ENCODE measurements at places on chromosomes 13 and 19. TPM values are rescaled to one million over a fixed set of nuclear protein-coding genes. Genes with fewer than 3 reads are reported as not detected.
A peak's percentile ranks its signal among the peaks of the same experiment; 100 is the strongest.

- peaks cover 32% of the 10 kb centered on the region for H3K36me3 ChIP-seq
- H3K27ac ChIP-seq = peak overlapping the region; percentile 93
- H3K4me1 ChIP-seq = peaks cover 37% of the 10 kb centered on the region
- no peak for DNase-seq
- no peaks in the 10 kb centered on the region for H3K27me3 ChIP-seq
- H3K4me3 ChIP-seq = peak overlapping the region; percentile 83
Measured at GRCh38 chr19:15124572-15125231, 17.5 kb downstream of the SYDE1 start.

The KCNK6 gene
- 25.4 TPM for total RNA-seq

DNA sequence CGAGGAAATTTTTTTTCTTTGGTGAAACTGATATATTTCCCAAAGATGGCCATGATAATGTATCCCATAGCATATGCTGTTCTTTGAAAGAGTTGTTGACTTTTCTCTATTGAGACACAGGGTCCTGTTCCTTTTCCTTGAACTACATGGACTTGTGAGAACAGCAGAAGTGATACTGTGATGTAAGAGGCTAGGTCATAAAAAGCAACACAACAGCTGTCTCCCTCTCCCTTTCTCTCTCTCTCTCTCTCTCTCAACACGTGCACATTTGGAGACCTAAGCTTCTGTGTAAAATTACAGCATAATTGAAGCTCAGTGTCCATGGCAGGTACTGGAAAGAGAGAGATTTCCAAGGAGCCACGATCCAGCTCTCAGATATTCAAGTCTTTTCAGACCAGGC, 1712.4 kb downstream of the EFNB2 start:
- no peaks in the 10 kb centered on the region for H3K4me1 ChIP-seq
- no peak for DNase-seq
- H3K36me3 ChIP-seq = no peaks in the 10 kb centered on the region
- no peak overlapping the region for H3K27ac ChIP-seq

The CCDC159 gene
- 18.6 TPM for total RNA-seq

GRCh38 chr13:75705395-75705794, 69.3 kb downstream of the LMO7 start:
- no peaks in the 10 kb centered on the region for H3K36me3 ChIP-seq
- H3K4me3 ChIP-seq = no peak overlapping the region
- DNase-seq = no peak
- peaks cover 9% of the 10 kb centered on the region for H3K4me1 ChIP-seq
- H3K27me3 ChIP-seq = no peaks in the 10 kb centered on the region
- H3K27ac ChIP-seq = peak overlapping the region; percentile 76

- no peak within 1 kb of the TSS for H3K27ac ChIP-seq
- H3K4me3 ChIP-seq = no peak within 1 kb of the TSS
- DNase-seq = no peak
- H3K36me3 ChIP-seq = no peaks in the 10 kb centered on the region
Measured at GRCh38 chr19:7676854-7677253, at the start of gene MCEMP1. MCEMP1 (plus strand) TSS chr19:7677090; CDS start chr19:7677121, 31 bp downstream.

- no peak overlapping the region for H3K4me3 ChIP-seq
- H3K27ac ChIP-seq = no peak overlapping the region
- no peaks in the 10 kb centered on the region for H3K36me3 ChIP-seq
- peaks cover 7% of the 10 kb centered on the region for H3K4me1 ChIP-seq
Measured at GRCh38 chr13:27472441-27472840, 22.1 kb upstream of the MTIF3 start.

All from suprapubic skin (tissue), 4 donors.